NCI-H1048 (cell line): ENCODE measurements at places on chromosomes 1 and 21.

- DNase-seq, result peak; percentile 82
Measured at GRCh38 chr21:31866077-31866511, 6.7 kb upstream of the HUNK start.

GRCh38 chr21:27261676-27262075 lies 294.8 kb upstream of the ADAMTS5 start:
- DNase-seq, result no peak

DNA sequence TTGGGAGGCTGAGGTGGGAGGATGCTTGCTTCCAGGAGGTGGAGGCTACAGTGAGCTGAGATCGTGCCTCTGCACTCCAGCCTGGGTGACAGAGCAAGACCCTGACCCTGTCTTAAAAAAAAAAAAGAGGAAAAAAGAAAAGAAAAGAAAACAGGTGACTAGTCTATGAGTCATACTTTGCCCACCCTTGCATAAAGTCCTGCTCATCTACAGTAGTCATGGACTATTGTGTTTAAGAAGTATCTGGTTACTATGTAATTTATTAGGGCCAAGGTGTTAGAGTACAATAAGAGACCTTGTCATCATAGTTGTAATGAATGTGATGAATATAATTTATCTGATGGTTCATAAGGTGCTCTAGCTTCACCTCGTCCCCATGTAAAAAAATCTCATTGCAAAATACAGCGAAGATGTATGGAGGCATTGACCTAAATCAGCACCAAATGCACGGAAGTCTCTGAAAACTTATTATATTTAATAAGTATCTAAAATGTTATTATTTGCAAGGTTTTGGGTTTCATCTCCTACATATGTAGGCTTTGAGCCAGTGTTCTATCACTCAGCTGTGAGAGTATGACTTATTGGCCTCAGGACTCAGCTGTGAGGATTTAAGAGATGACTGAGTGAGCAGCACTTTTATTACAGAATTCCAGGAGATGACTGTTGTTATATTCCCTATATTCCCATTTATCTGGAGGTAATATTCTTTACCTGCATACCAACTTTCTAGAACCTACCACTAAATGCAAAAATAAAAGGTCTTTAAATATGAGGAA lies 19.9 kb upstream of the KCNJ6 start:
- DNase-seq, result no peak

GRCh38 chr1:165560883-165561656 lies 17.3 kb downstream of the LRRC52 start:
- DNase-seq, result no peak

DNA sequence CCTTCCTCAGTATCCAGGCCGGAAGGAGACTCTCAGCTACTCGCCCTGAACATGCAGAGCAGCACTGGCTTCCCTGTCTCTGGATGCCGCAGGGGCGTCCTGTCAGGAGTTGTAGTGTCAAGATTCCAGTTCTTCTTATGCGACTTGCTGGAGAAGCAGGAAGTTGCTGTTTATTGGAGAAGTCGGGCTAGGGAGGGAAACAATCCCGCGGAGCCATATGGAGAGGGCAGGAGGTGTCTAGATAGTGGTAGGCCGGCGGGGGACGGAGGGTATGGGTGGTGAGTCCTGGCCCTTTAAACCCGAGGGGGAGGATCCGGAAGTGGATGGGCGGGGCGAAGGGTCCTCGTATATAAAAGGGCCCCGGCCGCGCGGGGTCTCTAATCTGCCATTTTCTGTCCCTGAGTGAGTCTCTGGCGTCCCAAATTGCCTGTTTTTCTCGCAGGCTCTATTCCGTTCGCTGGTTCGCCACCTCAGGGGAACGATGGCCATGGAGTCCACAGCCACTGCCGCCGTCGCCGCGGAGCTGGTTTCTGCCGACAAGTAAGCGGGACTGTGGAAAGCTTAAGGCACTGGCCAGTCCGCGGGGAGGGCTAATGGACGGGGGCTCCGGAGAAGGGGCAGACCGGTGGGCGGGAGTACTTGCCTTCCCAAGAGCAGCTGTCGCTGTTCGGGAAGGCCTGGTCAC lies at the start of gene NASP:
Gene NASP, plus strand, starts transcription at position 376 of the 685 bp plus-strand sequence. Its CDS starts 106 bp downstream, at position 482.
- peak; percentile 49 for DNase-seq

- DNase-seq, result no peak
Measured at GRCh38 chr21:35394634-35395369, 345.7 kb upstream of the RUNX1 start.

DNA sequence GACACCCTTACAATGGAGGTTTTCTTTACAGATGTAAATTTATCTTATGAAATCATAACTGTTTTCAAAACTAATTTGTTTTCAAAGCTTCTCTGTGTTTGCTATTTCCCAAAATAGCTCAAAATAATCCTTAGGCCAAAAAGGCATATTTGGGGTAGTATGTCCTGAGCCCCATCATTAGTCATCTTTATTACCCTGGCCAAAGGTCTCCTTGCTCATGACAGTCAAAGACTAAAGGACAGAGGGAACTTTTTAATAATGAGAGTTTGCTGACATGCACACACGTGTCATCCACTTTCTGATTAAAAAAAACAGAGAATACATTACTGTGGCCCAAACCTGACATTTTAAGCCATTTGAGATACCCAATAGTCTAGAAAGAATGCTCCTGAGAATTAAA lies 221.9 kb upstream of the DUSP10 start:
- no peak for DNase-seq

- no peak for DNase-seq
Measured at GRCh38 chr1:9653210-9653490, 1.6 kb downstream of the PIK3CD start.

- DNase-seq, result no peak
Measured at GRCh38 chr1:41330588-41331545, 30.4 kb upstream of the FOXO6 start.

- DNase-seq, result no peak
Measured at GRCh38 chr1:58062635-58063034, 483.9 kb downstream of the OMA1 start.

DNA sequence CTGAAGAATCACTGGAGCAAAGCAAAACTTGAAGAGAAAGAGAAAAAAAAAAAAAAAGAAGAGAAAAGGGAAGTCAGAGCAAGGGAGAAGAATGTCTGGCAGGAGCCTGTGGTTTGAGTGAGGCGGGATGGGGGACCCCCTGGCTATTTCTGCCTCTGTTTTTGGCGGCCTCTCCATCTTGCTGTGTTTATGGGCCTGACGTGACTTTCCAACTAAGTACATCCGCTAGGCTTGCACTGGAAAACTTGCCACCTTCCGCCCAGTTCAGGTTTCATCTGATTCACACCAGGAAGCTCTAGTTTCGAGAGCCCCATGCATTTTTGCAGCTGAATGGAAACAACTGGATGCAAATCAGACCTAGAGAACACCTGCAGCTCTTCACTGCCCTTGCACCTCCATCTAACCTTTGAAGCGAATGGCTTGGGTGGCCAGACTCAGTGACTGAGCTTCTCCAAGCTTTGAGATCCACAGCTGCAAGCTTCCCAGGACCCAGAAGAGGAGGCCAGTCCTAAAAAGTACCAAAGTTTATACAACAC lies 28.0 kb downstream of the TBX15 start:
- no peak for DNase-seq

DNA sequence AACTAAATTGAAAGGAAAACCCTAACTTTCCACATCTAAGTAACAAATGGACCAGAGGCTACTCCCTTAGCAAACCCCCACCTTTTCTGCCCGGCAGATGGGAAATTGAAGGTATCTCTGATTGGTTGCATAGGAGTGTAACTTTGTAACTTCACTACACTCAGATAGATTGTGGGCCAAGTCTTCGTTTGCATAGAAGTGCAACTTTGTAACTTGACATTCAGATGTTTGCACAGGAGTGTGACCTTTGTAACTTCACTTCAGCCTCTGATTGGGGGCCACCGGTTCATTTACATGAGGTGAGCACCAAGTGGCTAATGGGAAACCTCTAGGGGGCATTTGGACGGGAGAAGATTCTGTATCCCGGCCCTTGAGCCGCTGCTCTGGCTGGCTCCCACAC lies 59.4 kb downstream of the C1orf94 start:
- DNase-seq, result no peak

DNA sequence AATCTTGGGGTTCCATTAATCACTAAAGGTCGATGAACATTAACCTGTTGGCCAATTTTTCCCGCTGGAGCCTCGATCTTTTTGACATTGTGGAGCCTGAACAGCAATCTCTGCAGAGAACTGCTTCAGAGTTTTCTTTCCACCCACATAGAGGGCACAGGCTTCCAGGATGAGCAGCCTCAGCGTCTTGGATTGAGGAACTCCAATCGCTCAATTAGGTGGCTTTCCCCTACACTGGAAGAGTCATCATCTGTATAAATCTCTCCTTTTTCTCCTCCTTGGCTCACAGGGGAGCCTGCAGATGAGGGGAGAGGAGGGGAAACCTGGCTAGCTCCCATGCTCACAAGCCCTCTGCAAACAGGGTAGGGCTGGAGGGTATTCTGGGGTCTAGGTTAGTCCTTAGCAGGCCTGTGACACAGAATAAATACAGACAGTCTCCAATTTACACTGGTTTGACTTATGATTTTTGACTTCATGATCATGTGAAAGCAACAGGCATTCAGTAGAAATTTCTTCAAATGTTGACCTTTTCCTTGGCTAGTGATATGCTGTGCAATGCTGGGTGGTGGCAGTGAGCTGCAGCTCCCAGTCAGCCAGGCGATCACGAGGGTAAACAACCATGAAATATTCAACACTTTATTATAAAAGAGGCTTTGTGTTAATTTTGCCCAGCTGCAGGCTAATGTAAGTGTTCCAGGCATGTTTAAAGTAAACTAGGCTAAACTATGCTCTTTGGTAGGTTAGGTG lies 80.8 kb downstream of the PGBD5 start:
- DNase-seq, result no peak

DNA sequence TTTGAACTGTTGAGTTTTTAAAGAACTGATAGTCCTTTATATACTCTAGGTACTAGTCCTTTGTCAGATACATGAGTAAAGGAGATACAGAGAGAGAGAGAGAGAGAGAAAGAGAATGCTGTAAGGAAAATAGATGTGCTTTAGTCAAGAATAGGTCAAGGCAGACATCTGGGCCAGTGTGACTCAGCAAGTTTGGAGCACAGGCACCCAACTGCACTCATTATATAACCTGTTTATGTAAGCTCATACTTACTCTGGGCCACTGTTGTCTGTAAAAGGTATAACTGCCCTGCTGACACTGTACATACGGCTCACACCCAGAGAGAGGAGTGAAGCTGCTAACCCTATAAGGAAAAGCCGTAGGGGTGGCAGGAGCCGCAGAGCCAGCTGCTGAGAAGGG lies 32.2 kb upstream of the AKT3 start:
- DNase-seq, result no peak

DNA sequence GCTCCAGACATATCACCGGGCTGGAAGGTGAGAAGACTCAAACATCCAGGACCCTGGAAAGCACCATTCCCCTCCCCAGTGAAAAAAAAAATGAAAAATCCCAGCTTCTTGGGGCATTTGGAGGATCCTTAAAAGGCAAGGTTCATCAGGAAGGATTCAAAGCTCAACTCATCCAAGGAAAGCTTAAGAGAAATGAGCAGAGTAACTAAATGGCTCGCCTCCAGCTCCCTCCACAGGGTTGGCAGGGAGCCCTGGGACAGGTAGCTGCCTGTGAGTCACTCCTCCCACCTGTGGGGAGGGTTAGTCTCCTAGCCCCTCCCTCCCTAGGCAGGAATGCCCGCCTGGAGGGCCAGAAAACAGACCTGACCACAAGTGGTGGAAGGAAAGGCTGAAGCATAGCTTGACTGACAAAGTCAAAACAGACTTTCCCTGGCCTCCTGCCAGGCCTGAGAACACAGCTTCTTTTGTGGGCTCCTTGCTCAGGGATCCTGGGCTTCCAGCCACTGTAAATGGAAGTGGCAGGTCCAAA lies 712 bp upstream of the LAMB3 start:
- DNase-seq, result peak; percentile 99

- DNase-seq, result no peak
Measured at GRCh38 chr1:161111527-161111926, 6.3 kb downstream of the PFDN2 start.

GRCh38 chr1:217322834-217323233 lies 308.1 kb downstream of the GPATCH2 start:
- DNase-seq, result no peak

GRCh38 chr21:37546949-37547614 lies 180.5 kb downstream of the DYRK1A start:
- DNase-seq, result no peak

GRCh38 chr1:75616436-75617433 lies 5.8 kb upstream of the SLC44A5 start:
- no peak for DNase-seq

DNA sequence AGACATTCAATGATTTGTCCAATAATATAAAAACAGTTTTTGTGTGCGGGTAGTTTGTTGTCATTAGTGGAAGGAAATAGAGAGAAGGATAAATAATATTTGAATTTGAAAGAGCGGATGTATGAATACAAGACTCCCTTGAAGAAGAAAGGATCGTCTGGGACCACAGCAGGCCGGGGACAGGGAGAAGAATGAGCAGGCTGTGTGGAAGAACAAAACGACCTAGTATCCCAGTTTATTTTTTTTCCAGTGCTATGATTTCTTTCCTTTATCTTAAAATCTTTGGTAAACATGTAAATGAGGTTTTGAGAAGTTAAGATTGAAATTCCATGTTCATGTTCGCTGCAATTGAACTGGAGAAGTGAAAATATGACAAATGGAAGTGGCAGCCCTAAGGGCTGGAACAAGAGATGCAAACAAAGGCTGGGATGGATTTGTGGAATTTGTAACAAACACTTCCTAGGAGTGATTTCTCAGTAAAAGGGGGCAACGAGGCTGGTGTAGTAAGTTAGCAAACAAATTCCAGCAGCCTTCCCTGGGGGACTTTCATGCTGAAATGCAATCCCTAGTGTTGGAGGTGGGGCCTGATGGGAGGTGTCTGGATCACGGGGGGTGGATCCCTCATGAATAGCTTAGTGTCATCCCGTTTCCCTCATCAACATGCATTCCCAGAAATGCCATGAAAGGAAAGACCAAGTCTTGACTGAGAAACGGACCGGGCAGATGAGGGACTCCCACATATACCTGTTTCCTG lies 10.2 kb upstream of the IFI16 start:
- peak; percentile 97 for DNase-seq

DNA sequence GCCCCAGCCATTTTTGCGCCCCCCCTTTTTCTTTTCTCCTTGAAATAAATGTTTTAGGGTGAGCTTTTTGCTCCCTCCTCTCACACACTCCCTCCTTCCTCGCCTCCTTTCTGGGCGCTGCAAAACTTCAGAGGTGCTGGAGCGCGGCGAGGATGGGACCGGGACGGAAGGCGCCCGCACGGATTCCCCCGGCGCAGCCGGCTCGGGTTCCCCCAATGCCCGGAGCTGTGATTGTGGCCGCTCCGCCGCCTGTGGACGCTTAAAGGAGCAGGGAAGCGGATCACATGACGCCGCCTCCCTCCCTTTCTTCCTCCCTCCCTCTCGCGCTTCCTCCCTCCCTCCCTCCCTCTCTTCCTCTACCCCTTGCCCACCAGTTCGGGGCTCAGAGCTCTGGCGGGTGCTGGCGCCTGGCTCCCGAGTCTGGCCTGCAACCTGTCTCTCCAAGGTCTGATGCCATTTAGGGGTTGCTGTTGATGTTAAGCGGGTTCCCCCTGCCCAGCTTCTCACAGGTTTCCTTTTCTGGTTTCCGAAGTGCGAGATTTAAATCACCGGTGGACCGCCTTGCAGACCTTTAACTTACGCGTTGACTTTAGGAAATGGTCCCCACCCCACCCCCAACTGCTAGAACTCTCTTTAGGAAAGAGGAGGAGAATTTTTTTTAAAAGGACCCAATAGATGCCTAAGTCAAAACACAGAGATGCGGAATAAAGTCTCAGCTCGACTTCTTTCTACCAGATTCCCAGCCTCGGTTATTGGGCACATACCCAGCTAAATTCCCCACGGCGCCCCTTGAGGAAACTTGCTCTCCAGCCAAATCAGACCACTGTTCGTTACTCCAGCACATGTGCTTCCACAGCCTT lies at the start of gene WLS:
Gene WLS, minus strand, starts transcription at position 235 of the 860 bp plus-strand sequence. Its CDS starts 224 bp downstream, at position 11.
- DNase-seq, result peak; percentile 24
